Spleen (tissue), 13 donors: ENCODE measurements at places on chromosomes 6 and 20. TPM values are rescaled to one million over a fixed set of nuclear protein-coding genes. Genes with fewer than 3 reads are reported as not detected.
A peak's percentile ranks its signal among the peaks of the same experiment; 100 is the strongest.

- no peak for DNase-seq
Observed at GRCh38 chr6:143902827-143903226, 38.6 kb downstream of the ZC2HC1B start.

DNA sequence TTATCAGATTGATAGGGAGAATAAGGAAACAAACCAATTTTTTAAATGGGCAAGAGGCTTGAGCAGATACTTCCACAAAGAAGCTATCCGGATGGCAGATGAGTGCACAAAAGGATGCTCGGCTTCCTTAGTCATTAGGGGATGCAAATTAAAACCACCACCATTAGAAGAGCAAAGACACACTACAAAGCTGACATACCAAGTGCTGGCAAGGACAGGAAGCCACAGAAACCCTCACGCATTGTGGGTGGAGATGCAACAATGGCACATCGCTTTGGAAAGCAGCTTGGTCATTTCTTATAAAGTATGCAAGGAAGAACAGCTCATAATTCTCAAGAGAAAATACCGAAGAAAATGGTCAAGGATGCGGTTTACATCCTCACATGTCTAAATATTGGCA is 19.8 kb downstream of the BFSP1 start:
- no peak for DNase-seq

- no peak for DNase-seq
Observed at GRCh38 chr6:155883334-155883731, 427.7 kb upstream of the NOX3 start.

GRCh38 chr20:63124782-63125580 is 91.0 kb downstream of the YTHDF1 start:
- peak; percentile 62 for DNase-seq

DNA sequence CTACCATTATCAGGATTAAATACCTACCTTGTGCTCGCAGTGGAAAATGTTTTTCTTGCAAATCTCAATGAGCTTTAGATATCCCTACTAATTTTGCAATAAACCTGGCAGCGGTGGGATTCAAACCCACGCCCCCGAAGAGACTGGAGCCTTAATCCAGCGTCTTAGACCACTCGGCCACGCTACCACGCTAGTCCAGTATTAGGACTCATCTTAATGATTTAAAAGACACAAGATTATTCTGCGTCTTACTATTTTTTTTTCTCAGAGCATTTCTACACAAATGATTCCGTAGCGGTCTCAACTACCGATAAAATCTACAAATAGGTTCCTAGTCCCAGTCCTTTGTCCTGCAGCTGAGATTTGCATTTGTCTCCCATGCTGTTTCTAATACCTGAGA is 35.2 kb upstream of the ZSCAN23 start:
- DNase-seq, result no peak

DNA sequence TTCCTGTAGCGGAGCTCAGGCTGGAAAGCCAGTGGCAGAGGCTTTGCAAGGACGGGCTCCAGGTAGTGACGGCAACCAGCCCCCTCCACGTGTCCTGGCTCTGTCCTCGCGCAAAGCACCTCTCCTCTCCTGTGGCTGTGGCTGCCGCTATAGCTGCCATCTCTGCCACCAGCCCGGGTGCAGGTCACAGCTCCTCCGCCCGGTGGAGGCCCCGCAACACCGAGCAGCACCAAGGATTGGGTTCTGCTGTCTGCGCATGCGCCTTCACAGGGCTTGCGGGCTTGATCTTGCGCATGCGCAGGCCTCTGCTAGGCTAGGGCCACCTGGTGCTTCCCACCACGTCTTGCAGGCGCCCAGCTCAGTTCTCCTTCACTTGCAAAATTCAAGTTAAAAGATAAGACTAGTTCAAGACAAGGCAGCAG is 625.4 kb downstream of the QKI start:
- DNase-seq, result peak; percentile 81

DNA sequence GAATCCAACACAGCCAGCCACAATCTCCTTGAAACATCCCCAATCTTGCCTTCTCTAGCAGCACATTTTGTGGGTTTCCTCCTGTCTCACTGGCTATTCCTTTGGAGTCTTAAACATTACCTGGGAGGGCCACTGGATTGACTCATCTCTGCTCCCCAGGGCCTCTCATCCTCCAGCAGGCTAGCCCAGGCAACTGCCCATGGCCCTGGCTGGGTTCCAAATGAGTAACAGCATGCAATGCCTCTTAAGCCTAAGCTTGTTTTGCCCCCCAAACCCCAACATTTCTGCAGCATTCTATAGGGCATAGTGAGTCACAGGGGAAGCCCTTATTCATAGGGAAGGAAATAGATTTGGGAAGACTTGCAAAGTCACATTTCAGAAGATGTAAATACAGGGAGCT is 204.9 kb downstream of the FOXA2 start:
- no peak for DNase-seq

TBXT gene
- polyA plus RNA-seq, result 0.08 TPM

- DNase-seq, result no peak
Observed at GRCh38 chr6:73556836-73557235, 36.0 kb upstream of the EEF1A1 start.

CUL9 gene
- polyA plus RNA-seq, result 145 TPM

GRCh38 chr6:107399935-107400334 is 59.4 kb downstream of the PDSS2 start:
- no peak for DNase-seq

DNA sequence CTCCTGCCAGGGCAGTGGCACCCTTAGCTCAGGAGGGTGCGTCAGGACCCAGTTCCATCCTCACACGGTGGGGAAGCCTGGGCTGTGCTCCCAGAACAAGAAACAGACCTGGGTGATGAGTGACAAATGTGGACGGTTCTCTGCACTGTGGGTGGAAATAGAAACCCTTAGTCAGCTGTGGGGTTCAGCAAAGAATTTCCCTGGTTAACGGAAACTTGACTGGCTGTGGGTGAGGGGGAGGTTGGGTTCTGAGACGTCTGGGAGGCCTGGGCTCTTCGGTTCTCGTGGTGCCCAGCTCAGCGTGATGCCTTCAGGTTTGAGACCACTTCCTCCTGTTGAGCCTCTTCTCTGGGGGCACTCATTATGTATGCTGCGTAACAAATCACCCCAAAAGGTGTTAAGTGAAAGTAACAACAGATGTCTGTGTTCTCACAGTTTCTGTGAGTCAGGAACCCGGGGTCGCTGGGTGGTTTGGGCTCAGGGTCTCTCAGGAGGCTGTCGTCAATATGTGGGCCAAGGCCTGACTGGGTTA is 53.1 kb upstream of the FAM83D start:
- peak; percentile 87 for DNase-seq

DNA sequence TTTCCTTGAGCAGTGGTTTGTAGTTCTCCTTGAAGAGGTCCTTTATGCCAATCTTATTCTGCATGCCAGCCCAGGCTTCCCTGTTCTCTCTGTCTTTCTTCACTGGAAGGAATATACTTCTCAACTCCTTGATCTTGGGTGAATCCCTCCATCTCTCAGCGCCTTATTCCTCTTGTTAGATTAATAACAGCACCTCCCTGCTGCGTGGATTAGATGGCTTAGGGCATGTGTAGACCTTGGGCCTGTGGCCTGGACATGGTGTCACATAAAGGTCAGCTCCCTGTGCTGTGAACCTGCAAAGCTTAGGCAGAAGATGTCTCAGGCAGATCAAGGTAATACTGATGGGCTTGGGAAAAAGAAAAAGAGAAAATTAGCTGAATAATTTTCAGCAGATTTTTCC is 18.3 kb downstream of the ZNF831 start:
- DNase-seq, result no peak

RAD21L1 gene
- polyA plus RNA-seq, result not detected

PET117 gene
- 8.4 TPM for polyA plus RNA-seq

GRCh38 chr20:21936720-21937380 is 231.4 kb downstream of the PAX1 start:
- DNase-seq, result no peak

PSMB9 gene
- 328 TPM for polyA plus RNA-seq

DNA sequence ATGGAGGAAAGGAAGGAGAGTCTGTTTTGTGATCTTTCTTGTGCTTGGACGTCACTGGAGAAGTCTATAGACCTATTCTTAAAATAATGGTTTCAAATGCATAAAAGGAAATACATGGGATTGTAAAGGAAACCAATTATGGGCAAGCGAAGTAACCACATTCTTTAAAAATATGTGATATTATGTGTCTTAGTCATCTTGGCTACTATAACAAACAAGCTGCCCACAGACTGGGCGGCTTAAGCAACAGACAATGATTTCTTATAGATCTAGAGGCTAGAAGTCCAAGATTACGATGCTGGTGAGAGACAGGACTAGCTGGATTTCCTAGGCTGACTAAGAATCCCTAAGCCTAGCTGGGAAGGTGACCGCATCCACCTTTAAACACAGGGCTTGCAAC is 49.4 kb upstream of the CD83 start:
- DNase-seq, result no peak

DNA sequence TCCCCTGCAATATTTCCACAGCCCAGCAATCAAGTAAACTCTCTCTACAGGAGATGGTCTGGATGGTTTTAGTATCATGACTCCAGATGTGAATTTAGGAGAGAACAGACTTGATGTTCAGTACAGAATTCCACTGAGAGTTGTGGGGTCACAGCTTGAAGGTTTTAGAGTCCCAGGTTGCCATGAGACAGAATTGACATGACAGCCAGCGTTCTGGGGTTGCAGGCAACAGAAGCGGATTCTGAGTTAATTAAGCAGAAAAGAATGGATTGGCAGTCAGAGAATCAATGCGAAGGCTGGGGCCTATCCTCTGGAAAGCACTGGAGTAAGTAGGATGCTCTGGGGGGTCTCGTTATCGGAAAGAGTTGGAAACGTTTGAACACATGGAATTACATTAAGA is 2.4 kb upstream of the KIAA1755 start:
- DNase-seq, result no peak
